Esophagus (tissue), 2 donors: ENCODE measurements at places on chromosomes 3 and 15. TPM values are rescaled to one million over a fixed set of nuclear protein-coding genes. Genes with fewer than 3 reads are reported as not detected.

Gene SLC28A1
- polyA plus RNA-seq: 0.02 TPM

Gene TFDP2
- polyA plus RNA-seq: 10.8 TPM

Gene C3orf70
- polyA plus RNA-seq: 1.5 TPM

Gene PPM1M
- 15.6 TPM for polyA plus RNA-seq

Gene CLRN1
- polyA plus RNA-seq: not detected

Gene CMSS1
- 17.9 TPM for polyA plus RNA-seq

Gene ARL14
- polyA plus RNA-seq: 1.1 TPM

Gene TF
- 2.6 TPM for polyA plus RNA-seq

Gene PFKFB4
- polyA plus RNA-seq: 3.8 TPM

Gene SLC6A1
- 6.9 TPM for polyA plus RNA-seq

Gene MAP6D1
- polyA plus RNA-seq: 1.4 TPM

Gene CASR
- polyA plus RNA-seq: not detected

Gene FEZF2
- polyA plus RNA-seq: not detected

Gene CD86
- polyA plus RNA-seq: 0.85 TPM

Gene MYEF2
- polyA plus RNA-seq: 1.9 TPM

Gene SPTSSB
- 6.8 TPM for polyA plus RNA-seq

Gene ARGFX
- not detected for polyA plus RNA-seq

Gene EID1
- polyA plus RNA-seq: 54.2 TPM

Gene GATA2
- polyA plus RNA-seq: 2.2 TPM

Gene KIF15
- polyA plus RNA-seq: 4.3 TPM

Gene MUC20
- polyA plus RNA-seq: 126 TPM

Gene MCF2L2
- 0.26 TPM for polyA plus RNA-seq

Gene CPA3
- polyA plus RNA-seq: 2.3 TPM

Gene CSPG5
- polyA plus RNA-seq: 0.40 TPM

Gene WNT5A
- 11.1 TPM for polyA plus RNA-seq

Gene TTLL13
- 0.04 TPM for polyA plus RNA-seq

Gene MESP2
- 0.75 TPM for polyA plus RNA-seq

Gene KBTBD8
- polyA plus RNA-seq: 0.56 TPM

Gene GFM1
- polyA plus RNA-seq: 16.9 TPM

Gene GOLGA8O
- 0.41 TPM for polyA plus RNA-seq

Gene KLHL6
- polyA plus RNA-seq: 0.16 TPM

Gene CHST13
- 0.04 TPM for polyA plus RNA-seq

Gene C3orf85
- polyA plus RNA-seq: not detected

Gene KAT2B
- 11.9 TPM for polyA plus RNA-seq

Gene CCK
- polyA plus RNA-seq: 0.12 TPM

Gene THSD4
- polyA plus RNA-seq: 34.1 TPM

Gene IDH2
- 98.5 TPM for polyA plus RNA-seq

Gene MAP1A
- 0.45 TPM for polyA plus RNA-seq

Gene CHRD
- polyA plus RNA-seq: 2.2 TPM

Gene PRICKLE2
- polyA plus RNA-seq: 1.3 TPM

Gene OR5K2
- polyA plus RNA-seq: not detected

Gene KIF23
- 8.1 TPM for polyA plus RNA-seq

Gene GXYLT2
- polyA plus RNA-seq: 0.37 TPM

Gene C2CD4A
- polyA plus RNA-seq: 0.04 TPM

Gene MTFMT
- polyA plus RNA-seq: 3.1 TPM

Gene P3H2
- polyA plus RNA-seq: 9.8 TPM

Gene PRSS50
- 0.06 TPM for polyA plus RNA-seq

Gene LRTM1
- not detected for polyA plus RNA-seq

Gene POLR2H
- 79.6 TPM for polyA plus RNA-seq
